ENCODE measurements at places on chromosomes 2 and 18. TPM values are rescaled to one million over a fixed set of nuclear protein-coding genes. Genes with fewer than 3 reads are reported as not detected.
A peak's percentile ranks its signal among the peaks of the same experiment; 100 is the strongest.

ANKRD30BL gene
- total RNA-seq = not detected

OSBPL1A gene
- 47.8 TPM for total RNA-seq

DNA sequence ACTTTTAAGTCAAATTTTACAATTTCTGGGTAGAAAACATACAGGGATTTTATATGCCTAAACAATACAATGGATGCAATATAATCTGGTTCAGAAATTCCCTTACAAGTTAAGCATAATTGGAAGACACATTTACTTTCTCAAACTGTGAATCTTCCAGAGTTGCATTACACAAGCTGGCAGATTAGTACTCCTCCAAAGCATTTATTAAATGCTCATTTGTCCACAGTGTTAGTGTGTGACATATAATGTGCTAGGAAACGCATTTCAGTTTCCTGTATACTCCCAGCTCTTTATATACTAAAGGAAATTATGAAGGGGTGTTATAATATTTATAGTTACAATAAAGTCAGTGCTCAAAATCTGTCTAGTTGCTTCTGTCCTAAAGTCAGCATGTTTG lies 239.0 kb upstream of the FIGN start:
- H3K4me3 ChIP-seq = no peak overlapping the region
- H3K4me1 ChIP-seq = no peaks in the 10 kb centered on the region
- H3K36me3 ChIP-seq = no peaks in the 10 kb centered on the region
- no peaks in the 10 kb centered on the region for H3K27me3 ChIP-seq
- no peak for DNase-seq

- no peaks in the 10 kb centered on the region for H3K36me3 ChIP-seq
- H3K27ac ChIP-seq = no peak overlapping the region
- no peak overlapping the region for H3K4me3 ChIP-seq
These were observed 564 bp downstream of the DPYSL5 start for GRCh38 chr2:26848336-26849055.

- H3K4me1 ChIP-seq = peaks cover 26% of the 10 kb centered on the region
- H3K36me3 ChIP-seq = no peaks in the 10 kb centered on the region
- DNase-seq = no peak
- no peak overlapping the region for H3K27ac ChIP-seq
These were observed 16.6 kb downstream of the EPHA4 start for GRCh38 chr2:221555494-221555846.

DNA sequence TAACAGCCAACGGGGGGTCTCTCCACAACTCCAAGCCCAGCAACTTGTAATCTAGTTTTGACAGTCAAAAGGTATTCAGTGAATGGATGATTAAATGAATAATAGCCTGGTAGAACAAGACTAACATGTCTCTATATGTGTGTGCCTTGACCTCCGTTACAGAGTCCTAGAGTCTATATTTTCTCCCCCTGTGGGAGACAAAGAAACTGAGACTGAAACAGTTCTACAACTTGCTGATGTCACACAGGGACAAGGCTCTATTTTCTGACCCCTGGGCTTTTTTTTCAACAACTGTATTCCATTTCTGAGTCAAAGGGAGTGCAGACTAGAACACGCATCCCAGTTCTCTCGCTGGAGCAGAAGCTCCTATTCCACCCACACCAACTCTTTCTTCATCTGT lies 223.6 kb upstream of the AGAP1 start:
- no peak overlapping the region for H3K4me3 ChIP-seq
- no peaks in the 10 kb centered on the region for H3K36me3 ChIP-seq
- no peak for DNase-seq
- no peaks in the 10 kb centered on the region for H3K4me1 ChIP-seq
- no peaks in the 10 kb centered on the region for H3K27me3 ChIP-seq
- H3K27ac ChIP-seq = no peak overlapping the region

DNA sequence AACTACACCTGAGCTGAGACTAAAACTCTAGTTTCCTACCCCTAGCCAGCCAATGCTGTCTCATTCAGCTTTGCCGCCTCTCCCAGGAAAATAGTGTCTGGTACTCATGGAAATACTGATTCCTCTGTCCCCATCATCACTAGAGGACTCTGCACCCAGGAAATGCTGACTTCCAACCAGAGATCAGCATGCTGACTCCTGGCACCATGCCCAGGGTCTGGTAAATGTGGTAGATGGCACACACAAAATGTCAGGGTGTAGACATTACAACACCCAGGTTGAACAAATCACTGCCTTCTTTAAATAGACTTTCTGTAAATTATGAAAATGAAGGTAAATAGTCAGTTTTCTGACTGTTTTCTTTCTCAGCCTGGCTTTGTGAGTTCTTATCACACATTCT lies 307.3 kb upstream of the CHAC2 start:
- H3K36me3 ChIP-seq = no peaks in the 10 kb centered on the region
- no peak overlapping the region for H3K4me3 ChIP-seq
- DNase-seq = peak; percentile 18
- peaks cover 21% of the 10 kb centered on the region for H3K4me1 ChIP-seq

- no peaks in the 10 kb centered on the region for H3K4me1 ChIP-seq
- no peaks in the 10 kb centered on the region for H3K27me3 ChIP-seq
- H3K27ac ChIP-seq = no peak overlapping the region
- H3K36me3 ChIP-seq = no peaks in the 10 kb centered on the region
- no peak for DNase-seq
These were observed 41.9 kb downstream of the ALK start for GRCh38 chr2:29879456-29879855.

DNA sequence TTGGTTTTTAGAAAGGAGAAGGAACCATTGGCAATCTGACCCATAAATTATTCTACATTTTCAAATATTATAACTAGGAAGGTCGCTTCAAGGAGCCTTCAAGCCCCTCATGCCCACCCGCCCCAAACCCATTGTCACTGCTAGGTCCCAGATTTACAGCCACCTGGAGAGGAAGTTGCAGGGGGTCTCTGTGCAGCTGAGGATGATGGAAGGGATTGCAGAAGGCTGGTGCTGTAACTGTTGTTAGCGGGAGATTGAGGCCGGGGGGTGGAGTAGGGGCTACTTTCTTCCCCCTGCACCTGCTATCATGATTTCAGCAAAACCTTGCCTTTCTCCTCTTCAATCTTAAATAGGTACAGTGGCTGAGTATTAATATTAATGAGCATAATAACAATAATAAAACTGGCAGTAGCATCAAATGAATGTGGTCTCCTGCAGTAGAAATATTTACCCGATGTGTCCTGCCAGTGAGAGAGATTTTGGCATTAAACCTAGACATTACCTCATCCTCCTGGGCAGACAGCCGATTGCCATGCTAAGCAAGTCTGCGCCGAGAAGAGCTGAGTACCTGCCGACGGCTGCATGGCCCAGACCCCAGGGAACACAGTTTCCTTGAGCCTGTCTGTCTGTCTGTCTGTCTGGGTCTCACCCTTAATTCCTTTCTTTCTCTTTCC lies 225.4 kb downstream of the FAM210A start:
- no peaks in the 10 kb centered on the region for H3K36me3 ChIP-seq
- H3K4me3 ChIP-seq = no peak overlapping the region
- no peaks in the 10 kb centered on the region for H3K27me3 ChIP-seq
- peaks cover 28% of the 10 kb centered on the region for H3K4me1 ChIP-seq

DNA sequence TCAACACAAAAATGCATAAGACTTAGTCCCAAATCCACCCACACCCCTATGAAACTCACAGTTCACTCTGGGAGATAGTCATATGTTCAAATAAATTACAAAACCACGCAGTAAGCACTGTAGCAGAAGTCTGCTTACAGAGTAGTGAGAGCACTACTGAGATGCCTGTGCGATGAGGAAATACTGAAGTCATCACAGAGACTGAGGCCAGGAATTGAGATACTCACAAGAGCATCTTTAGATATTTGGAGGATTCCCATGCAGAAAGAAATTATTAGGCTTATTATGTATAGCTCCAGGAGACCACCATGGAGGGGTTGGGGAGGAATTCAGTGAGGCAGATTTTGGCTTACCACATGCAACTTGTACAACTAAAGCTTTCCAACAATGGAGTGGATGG lies 82.3 kb downstream of the ANTXR1 start:
- no peak overlapping the region for H3K27ac ChIP-seq
- no peaks in the 10 kb centered on the region for H3K27me3 ChIP-seq
- H3K4me1 ChIP-seq = no peaks in the 10 kb centered on the region
- H3K4me3 ChIP-seq = no peak overlapping the region
- DNase-seq = no peak

GRCh38 chr2:197307933-197308521 lies 2.6 kb downstream of the ANKRD44 start:
- peaks cover 11% of the 10 kb centered on the region for H3K4me1 ChIP-seq
- H3K36me3 ChIP-seq = no peaks in the 10 kb centered on the region
- no peak overlapping the region for H3K27ac ChIP-seq
- no peak overlapping the region for H3K4me3 ChIP-seq
- no peak for DNase-seq
- no peaks in the 10 kb centered on the region for H3K27me3 ChIP-seq

DNA sequence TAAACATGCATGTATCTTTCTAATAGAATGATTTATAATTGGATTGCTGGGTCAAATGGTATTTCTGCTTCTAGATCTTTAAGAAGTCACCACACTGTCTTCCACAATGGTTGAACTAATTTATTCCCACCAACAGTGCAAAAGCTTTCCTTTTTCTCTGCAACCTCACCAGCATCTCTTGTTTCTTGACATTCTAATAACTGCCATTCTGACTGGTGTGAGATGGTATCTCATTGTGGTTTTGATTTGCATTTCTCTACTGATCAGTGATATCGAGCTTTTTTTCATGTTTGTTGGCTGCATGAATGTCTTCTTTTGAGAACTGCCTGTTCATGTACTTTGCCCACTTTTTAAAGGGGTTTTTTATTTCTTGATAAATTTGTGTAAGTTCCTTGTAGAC lies 182.5 kb downstream of the ANKRD44 start:
- H3K27me3 ChIP-seq = no peaks in the 10 kb centered on the region
- no peak overlapping the region for H3K27ac ChIP-seq

Data from thyroid gland (tissue), 4 donors.